ENCODE measurements at places on chromosomes 11 and 22. TPM values are rescaled to one million over a fixed set of nuclear protein-coding genes. Genes with fewer than 3 reads are reported as not detected.

Gene SYCE3
- not detected for total RNA-seq

Gene F2
- not detected for total RNA-seq

Gene ARHGAP42
- total RNA-seq: 0.06 TPM

Gene OVCH2
- total RNA-seq: not detected

Gene HORMAD2
- total RNA-seq: not detected

Gene CFAP300
- total RNA-seq: not detected

Gene IL10RA
- total RNA-seq: 295 TPM

Gene NXPE2
- total RNA-seq: not detected

Gene PKNOX2
- not detected for total RNA-seq

Gene IL17REL
- not detected for total RNA-seq

Gene KCNQ1OT1
- 0.42 TPM for total RNA-seq

Gene SMTNL1
- total RNA-seq: not detected

Gene ZNF214
- total RNA-seq: not detected

Gene MAPK8IP2
- total RNA-seq: 0.16 TPM

Gene TMEM218
- total RNA-seq: 3.4 TPM

Gene ADAMTS8
- not detected for total RNA-seq

Gene SLC5A1
- total RNA-seq: not detected

Gene IGF2
- not detected for total RNA-seq

Gene FRMD8
- total RNA-seq: 18.4 TPM

Gene IGLL1
- total RNA-seq: not detected

GRCh38 chr11:64888729-64889511, 10.5 kb upstream of the EHD1 start:
- DNase-seq: no peak

DNA sequence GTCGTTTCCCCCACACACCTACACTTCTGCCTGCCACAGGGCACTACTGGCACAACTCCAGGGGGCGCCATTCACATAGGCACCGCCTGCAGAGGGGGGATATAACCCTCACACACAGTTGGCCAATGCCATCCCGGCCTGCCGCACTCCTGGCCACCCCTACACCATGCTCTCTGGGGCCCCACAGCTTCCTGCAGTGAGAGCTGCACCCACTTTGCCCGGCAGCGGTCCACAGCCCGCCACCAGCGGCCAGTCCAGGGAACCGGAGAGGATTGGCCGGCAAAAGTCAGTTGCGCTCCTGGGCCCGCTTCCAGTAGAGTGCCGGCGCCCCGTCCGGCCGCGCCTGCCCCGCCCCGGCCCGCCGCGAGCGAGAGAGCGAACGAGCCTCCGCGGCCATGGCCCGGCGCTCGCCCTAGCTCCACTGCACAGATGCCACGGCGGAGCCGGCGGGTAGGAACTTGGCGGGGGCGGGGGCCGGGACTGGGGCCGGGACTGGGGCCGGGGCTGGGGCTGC, 25.6 kb upstream of the SUSD2 start:
- DNase-seq: no peak

- DNase-seq: peak; percentile 66
These were observed 2.5 kb upstream of the CALCA start for GRCh38 chr11:14974515-14975251.

DNA sequence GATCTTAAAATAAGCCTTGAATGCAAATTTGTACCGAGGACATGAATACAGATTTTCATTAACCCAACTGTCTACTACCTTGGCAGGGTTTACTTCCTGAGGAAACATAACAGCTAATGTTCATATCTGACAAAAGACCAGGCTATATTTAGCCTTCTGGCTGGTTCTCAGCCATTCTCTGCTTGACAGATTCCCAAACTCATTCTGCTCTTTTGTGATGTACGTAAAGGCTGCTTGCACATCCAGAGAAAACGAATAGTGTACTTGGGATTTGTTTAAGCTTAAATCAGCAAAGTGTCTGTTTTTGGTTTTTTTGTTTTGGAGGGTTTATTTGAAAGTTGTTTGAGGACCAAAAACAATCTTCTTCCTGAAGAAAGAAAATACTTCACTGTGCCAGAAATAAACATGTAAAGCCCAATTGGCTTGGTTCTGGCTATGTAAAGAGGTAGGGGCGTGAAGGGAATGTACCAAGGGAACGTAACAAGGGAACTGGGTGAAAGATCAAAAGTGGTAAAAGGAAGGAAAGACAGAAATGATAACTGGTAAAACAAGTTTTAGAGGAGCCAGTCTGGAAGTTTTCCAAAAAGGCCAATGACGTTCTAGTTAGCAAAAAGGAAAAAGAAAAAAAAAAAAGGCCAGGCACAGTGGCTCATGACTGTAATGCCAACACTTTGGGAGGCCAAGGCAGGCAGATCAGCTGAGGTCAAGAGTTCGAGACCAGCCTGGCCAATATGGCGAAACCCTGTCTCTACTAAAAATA, 21.4 kb upstream of the CRTAM start:
- no peak for DNase-seq

- DNase-seq: no peak
These were observed 29.0 kb downstream of the FGF4 start for GRCh38 chr11:69746140-69746539.

DNA sequence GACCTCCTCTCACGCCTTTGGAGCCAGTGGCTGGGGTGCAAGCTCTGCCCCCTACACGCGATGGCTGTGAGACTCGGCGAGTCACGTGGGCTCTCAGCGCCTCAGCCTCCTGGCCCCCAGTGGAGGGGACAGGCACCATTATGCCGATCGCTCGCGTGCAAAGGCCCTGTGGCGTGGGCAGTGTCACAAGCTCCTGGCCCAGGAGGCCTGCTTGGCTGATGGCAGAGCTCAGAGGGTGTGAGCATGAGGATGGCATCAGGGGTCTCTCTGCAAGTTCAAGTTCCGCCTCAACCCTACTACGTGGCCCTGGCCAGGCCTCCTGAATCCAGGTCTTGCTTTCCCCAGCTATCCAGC, 90.8 kb upstream of the KCNQ1OT1 start:
- no peak for DNase-seq

- no peak for DNase-seq
These were observed 1.1 kb downstream of the CBX6 start for GRCh38 chr22:38870791-38871359.

DNA sequence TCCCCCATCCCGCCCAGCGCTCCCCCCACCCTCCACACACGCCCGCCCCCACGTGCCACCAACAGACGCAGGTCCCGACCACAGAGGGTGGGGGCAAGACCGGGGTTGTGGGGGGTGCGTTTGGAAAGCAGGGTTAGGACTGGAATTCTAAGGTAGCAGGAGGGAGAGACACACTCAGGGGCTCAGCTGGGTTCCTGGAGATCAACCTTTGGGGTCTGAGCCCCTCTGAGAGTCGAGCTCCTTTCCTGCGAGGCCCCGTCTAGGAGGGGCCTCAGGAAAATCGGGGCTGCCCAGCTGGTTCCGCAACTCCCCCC, 429 bp downstream of the PGGHG start:
- peak; percentile 77 for DNase-seq

DNA sequence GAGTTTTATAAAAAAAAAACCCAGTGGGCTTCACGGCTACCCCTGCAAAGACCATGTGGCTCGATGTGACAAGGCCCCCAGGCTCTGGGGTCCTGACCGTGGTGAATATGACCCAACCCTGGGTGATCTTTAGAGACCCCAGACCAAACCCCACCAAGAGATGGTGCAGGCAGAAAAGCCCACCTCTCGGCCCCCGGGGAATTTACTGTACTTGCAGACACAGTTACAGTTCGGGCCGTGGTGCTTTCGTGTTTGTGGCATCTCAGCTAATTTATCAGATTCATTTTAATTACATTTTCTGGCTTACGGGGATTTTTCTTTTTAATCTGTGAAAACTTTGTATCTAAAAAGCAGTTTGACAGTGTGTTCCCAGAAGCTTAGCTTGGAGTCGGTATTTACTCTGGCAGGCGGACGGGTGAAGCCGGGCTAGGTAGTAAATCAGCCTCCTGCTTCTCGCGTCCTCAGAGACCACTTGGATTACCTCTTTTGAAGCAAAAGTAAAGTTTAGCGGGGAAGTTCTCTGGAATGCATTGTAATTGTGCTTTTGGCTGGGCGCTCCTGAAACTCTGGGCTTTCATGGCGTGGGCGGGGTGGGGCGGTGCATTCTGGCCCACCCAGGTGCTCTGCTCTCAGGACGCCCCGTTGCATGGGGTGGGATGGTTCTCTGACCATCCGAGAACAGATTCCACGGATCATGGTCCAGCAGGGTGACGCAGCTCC, 25.3 kb downstream of the ANO1 start:
- DNase-seq: no peak

DNA sequence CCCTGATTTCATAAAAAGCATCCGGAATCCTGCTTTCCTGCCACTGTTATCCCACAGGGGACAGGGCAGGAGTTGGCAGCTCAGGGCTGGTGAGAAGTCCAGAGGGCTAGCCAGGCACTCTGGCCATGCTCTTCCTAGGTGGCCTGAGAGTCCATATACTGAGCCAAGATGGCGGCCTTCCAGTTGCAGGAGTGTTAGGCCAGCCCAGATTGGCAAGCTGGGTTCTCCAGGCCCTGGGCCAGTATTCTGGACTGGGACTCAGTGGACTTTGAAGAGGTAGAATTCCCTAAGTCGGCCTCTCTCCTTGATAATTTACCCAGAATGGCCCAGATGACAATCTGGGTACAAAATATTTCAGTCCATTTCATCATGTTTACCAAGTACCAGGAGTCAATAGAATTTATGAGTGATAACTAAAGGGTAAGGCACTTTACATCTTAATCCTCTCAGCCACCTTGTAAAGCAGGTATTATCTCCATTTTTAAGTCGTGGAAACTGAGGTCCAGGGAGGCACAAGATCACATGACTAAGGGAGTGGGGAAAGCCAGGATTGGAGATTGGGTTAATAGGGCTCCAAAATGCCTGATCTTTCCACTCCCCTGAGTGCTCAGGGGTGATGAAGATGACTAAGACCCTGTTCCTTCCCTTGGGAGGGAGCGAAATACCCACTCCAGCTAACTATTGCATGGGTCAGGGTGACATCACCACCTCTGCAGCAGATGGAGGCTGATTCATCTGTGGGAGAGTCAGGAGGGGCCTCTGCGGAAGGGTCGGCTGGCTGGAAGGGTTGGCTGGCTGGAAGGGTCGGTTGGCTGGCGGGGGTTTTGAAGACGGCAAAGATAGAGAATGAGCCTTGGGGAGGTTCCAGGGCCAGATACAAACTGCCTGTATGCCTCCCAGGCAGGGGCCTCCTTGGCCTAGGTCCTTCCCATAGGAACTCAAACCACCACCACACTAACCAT, 1.2 kb upstream of the MICALL1 start:
- DNase-seq: no peak

GRCh38 chr22:22427542-22428065, 80.9 kb downstream of the ZNF280B start:
- no peak for DNase-seq

GRCh38 chr11:104609311-104610085, 288.8 kb downstream of the CASP12 start:
- peak; percentile 31 for DNase-seq

DNA sequence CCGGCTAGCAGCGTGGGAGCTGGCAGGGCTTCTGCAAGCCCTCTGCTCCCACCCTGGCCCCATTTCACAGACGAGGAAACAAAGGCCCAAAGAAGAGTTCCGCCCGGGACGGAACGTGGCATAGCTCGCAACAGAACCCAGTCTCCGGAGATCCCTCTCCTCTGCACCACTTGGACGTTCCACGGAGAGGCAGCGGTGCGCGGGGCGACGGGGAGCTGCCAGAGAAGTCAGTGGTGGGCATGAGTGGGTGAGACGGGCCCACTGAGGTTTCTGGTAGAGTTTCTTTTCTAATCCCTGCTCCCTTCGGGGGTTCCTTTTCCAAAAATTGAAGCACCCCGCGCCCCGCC, 554 bp upstream of the NECTIN1 start:
- no peak for DNase-seq

- no peak for DNase-seq
These were observed 462.8 kb downstream of the FAM181B start for GRCh38 chr11:82270870-82271269.

- DNase-seq: no peak
These were observed 405.7 kb downstream of the AASDHPPT start for GRCh38 chr11:106482917-106483785.

- no peak for DNase-seq
These were observed 67.7 kb downstream of the DCDC1 start for GRCh38 chr11:31301549-31302510.

GRCh38 chr11:16252373-16252772, 104.0 kb downstream of the SOX6 start:
- DNase-seq: no peak

GRCh38 chr11:38384568-38384967, 1786.5 kb upstream of the RAG2 start:
- DNase-seq: no peak

DNA sequence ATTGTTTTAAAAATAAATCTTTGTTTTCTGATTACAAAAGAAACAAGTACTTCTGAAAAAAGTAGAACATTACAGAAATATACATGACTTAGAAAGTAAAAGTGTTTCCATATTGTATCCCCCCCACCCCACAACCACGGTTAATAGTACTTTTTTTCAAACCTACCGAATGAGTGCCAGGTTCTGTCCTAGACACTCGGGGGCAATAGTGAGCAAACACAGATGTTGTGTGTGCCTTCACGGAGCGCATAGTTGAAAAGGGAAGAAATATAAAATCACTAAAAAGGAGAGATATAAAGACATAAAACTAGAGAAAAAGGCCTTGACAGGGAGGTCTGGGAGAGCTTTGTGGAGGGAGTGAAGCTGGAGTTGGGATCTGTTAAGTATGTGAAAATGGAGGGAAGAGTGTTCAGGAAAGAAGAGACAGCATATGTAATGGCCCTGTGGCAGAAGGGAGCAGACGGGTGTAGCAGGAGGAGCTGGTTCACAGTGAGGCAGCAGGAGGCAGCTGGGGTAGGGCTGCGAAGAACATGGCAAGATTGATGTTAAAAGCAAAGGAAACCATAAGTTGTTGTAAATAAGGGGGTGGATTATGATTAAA, 42.1 kb upstream of the ALX4 start:
- DNase-seq: no peak

DNA sequence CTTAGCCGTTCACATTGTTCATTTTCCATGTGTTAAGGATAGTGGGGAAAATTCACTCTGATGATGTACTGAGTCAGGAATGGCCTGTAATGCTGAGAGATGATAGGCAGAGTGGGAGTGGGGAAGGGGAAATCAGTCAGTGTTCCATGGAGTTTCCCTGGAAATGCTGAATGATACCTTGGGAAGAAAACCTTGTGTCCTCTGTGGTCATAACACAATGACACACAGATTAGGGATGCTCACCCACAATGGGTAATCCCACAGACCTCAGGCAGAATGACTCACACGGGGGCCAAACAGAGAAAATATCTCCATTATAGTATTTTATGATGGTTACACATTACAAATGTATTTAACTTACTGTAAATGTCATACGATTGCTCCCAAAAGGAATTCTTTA, 118.0 kb downstream of the SNX19 start:
- DNase-seq: no peak

GRCh38 chr11:106222626-106223025, 145.2 kb downstream of the AASDHPPT start:
- DNase-seq: no peak

- DNase-seq: no peak
These were observed 20.6 kb downstream of the PARVA start for GRCh38 chr11:12397931-12398334.
